ENCODE measurements at places on chromosomes 12 and 14.

GRCh38 chr14:22737052-22737451, 29.4 kb upstream of the OXA1L start:
- DNase-seq: no peak

DNA sequence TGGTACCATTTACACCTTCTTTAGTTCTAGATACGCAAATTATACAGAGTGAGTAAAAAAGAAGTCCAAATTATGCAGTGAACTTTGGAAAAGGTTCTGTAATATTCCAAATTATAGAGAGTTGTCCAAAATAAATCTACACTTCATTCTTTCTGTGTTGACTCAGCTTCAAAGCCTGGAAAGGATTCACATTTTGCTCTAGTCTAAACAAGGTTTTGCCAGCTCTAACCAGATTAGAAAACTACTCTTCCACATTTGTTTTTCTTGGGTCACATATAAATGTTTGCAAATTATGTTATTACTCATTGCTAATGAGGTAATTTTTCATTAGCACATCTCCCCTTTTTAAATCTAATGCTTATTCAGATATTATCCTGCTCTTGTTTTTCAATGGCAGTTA, 1562.4 kb upstream of the SEL1L start:
- DNase-seq: no peak

DNA sequence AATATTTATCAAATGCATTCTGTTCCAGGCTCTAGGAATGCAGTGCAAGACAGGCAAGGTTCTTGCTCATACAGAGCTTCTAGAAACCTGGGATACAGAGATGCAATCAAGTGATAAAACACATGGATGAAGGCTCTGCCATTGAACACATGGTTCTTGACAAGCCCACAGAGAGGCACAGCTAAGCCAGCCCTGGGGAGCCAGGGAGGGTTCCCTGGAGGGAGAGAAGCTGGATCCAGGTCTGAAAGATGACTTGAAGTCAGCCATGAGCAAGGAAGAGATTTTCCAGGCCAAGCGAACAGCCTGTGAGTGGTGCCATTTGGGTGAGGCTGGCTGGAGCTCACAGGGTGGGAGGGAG, 66.2 kb downstream of the IRF2BPL start:
- DNase-seq: no peak

- DNase-seq: no peak
Measured at GRCh38 chr14:73859145-73859544, 7.5 kb downstream of the PTGR2 start.

- no peak for DNase-seq
Measured at GRCh38 chr14:104400355-104400754, 179.2 kb upstream of the C14orf180 start.

DNA sequence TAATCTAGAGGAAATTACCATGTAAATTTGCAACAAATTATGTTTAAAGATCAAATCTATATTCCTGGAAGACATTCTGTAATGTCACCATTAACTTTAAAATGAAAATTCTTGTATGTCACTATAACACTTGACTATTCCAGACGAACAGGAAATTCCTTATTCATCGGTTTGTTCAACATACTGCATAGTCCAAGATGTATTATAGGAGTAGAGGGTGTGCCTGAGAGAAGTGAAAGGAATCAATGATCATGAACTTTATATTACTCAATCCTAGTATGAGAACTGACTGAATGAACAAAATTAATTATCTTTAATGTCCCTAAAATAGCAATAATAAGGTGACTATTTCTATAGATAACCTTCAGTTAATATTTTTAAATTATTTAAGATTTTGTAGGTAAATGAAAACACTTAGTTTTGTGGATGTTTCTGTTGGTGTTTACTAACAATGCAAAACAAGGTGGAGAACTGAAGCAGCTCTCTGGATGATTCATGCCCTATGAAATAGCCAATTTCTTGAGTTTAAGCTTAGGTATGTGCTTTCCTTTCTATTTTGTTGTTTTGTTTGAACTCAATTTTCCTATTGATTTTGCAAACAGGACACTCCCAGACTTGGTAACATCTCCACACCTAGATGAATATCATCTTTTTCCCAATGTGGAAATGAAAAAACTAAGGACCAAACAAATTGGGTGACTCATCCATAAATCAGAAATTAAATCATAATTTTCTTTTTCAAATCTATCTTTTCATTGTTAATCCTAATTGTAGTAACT, 18.2 kb upstream of the ITPR2 start:
- no peak for DNase-seq

GRCh38 chr12:75805905-75806304, 225.7 kb downstream of the PHLDA1 start:
- DNase-seq: no peak

DNA sequence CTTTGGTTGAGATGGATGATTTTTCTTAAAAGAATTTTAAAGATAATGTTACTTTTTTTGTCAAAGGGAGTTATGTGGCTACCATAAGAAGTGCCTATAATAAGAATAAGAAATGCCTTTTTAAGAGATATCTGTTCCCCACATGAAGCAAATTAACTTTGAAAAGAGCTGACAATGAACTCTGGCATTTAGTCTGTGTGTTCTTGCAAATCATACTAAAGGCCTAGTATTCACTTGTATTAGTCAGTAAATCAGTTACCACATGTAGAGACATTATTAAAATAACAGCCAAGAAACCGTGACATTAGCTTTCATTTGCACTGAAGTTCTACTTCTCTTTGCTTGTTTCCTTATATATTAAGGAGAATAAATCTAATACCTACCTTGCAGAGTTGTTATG, 296.3 kb downstream of the CCDC91 start:
- no peak for DNase-seq

DNA sequence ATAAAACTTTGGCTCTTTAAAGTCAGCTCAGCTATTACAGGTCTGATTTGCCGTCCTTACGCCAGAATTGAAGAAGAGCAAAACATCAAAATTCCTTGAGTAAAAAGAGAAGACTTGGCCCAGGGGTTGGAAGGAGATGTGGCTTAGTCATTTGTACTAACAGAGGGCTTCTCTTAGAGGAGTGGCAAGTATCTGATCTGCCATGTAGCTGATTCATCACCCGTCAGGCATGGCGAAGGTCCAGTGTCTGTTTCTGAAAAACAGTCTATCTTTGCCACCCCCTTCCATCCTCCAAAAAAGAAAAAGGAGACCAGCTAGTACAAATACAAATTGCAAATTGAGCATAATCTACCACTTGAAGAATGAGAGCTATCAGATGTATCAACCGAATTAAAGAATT, 91.9 kb downstream of the RAD52 start:
- no peak for DNase-seq

GRCh38 chr12:116015525-116015924, 262.0 kb downstream of the MED13L start:
- peak; percentile 41 for DNase-seq

- no peak for DNase-seq
Measured at GRCh38 chr12:122265476-122265875, 818 bp downstream of the VPS33A start.

DNA sequence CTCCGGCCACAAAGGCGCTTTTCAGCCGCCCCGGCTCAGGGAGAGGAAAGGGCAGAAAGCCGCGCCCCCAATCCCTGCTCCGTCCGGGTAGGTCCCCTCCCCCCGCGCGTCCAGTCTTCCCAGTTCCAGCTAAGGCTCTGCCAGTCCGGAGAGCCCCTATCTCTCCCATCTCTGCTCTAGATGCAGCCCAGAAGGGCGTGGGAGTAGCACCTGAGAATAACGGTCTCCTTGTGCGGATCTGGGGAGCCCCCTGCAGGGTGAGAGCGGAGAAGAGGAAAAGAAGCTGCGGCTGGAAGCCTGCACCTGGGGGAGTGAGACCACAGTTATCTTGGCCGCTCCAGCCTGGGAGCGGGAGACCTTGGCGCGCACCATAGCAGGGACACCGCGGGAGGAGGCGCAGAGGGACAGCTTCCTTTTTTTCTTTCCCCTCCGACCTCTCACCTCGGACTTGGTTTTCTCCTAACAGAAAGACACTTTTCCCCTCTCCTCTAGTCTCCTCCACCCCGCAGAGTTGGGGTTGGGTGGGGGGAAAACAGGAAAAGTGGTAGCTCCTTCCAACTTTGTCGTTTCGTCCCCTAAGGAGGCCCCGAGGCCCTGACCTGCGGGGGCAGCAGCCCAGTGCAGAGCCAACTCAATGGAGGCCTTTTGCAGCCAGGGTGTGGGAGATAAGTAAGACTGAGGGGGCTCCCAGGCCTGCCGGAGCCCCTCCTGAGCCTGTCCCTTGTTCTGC, 2.4 kb downstream of the DHH start:
- no peak for DNase-seq

- peak; percentile 36 for DNase-seq
Measured at GRCh38 chr12:114669401-114670290, 14.3 kb downstream of the TBX3 start.

- DNase-seq: no peak
Measured at GRCh38 chr12:67026487-67027246, 242.5 kb upstream of the CAND1 start.

- DNase-seq: peak; percentile 17
Measured at GRCh38 chr12:108253540-108253939, 85.6 kb downstream of the CMKLR1 start.

DNA sequence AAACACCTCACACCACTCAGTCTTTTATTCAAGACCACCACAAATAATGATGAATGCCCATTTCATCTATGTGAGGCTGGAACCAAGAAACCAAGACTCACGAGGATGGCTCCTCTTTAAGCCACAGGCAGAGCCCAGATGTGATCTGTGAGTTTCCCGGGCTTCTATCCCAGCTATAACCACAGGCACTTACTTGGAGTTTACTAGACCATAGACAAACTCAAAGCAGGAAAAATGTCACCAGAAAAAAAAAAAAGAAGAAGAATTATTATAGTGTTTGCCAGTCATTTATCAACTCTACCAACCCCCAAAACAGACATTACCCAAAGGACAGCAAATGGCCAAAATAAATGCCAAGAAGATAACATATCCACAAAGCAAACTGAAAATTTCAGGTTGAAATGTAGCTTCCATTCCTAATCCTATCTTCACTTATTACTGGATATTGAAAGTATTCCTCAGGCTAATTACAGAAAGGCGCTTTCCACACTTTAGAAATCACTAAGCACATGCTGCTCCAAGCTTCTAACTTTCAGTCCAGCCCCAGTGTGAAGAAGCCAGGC, 44.7 kb downstream of the ZFYVE1 start:
- DNase-seq: no peak

- DNase-seq: no peak
Measured at GRCh38 chr12:76936275-76937193, 57.7 kb upstream of the CSRP2 start.

- peak; percentile 9 for DNase-seq
Measured at GRCh38 chr12:109302358-109302757, 6.7 kb downstream of the FOXN4 start.

- DNase-seq: no peak
Measured at GRCh38 chr12:11891754-11892386, 178.9 kb upstream of the BCL2L14 start.

- no peak for DNase-seq
Measured at GRCh38 chr14:74596741-74597450, 15.1 kb downstream of the LTBP2 start.

DNA sequence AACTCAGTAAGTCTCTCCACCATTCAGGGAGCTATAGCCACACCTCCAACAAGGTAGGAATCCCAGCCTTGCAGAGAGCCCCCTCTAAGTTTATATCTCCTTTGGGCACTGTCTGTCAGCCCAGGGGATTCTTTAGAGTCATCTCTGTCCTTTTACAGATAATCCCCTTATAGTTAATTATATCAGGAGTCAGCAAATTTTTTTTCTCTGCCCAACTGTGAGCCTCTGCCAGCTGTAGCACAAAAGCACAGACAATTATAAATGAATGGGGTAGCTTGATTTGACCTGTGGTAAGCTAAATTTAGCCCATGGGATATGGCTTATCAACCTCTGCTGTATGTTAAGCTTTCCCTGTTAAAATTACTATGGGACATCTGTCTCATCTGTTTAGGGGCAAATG, 8.3 kb downstream of the CEP128 start:
- no peak for DNase-seq

DNA sequence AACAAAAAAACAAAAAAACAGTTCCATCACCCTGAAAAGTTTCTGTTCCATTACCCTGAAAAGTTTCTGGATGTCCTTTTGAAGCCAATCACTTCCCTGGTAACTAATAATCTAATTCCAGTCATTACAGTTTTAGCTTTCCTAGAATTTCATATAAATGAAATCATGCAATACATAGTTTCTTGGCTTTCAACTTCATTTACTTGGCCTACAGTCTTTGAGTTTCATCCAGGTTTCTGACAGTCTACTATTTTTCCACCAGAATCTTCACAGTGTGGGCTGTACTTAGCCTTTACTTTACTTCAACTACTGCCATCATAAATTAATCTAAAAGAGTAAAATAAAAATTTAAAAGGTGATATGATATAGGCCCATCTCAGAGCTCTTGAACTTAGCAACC, 55.5 kb downstream of the RPS6KA5 start:
- no peak for DNase-seq

- no peak for DNase-seq
Measured at GRCh38 chr14:98871796-98872195, 400.2 kb downstream of the BCL11B start.

- DNase-seq: no peak
Measured at GRCh38 chr14:61744238-61744637, 18.0 kb upstream of the SNAPC1 start.

DNA sequence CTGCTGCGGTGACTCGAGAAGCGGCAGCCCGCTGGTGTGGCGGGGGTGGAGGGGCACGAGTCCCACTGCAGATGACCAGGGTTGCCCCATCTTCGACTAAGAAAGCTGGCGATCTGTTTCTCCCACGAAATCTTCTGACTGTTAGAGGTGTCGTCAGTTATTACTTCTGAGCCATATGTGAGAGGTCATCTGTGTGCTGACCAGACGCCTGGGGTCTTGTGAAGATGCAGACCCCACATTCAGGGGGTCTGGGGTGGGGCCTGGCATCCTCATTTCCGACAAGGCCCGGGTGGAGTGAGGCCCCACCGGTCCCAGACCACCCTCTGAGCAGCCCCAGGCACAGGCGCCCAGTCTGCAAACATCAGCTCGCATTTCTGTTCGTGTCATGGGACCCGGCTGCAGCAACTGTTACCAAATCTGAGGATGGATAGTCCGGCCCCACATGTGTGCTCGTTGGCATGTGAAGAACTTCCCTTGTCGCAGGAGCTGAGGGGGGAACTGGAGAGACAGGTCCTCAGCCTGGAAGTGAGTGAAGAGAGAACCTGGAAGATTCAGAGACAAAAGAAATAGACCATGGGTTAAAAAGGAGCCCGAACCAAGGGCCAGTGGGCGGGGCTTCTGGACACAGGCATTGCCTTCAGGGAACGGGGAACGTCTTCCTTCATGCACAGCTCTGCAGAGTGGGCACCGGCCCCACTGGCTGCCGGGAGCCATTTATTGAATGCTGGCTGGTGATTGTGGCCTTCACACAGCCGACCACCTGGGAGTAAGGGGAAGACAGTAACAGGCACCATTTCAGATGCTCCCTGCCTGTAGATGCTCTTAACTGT, 135.2 kb downstream of the ADGRD1 start:
- DNase-seq: no peak
